Activated CD4-positive, alpha-beta T cell treated with anti-CD3 and anti-CD28 coated beads for 36 hours (primary cell): ENCODE measurements at places on chromosomes 4 and X.

- DNase-seq: no peak
Measured at GRCh38 chrX:46015653-46016052, 529.6 kb downstream of the ZNF674 start.

- DNase-seq: no peak
Measured at GRCh38 chr4:90766837-90767236, 639.6 kb downstream of the CCSER1 start.

GRCh38 chr4:81981218-81981617, 392.6 kb downstream of the HNRNPD start:
- DNase-seq: no peak

GRCh38 chr4:130335417-130336194, 1239.7 kb downstream of the C4orf33 start:
- no peak for DNase-seq

GRCh38 chr4:118865091-118865708, 23.5 kb upstream of the SYNPO2 start:
- peak; percentile 23 for DNase-seq

GRCh38 chr4:186404562-186405134, 138.7 kb downstream of the F11 start:
- no peak for DNase-seq

GRCh38 chrX:130330706-130331105, 9.0 kb upstream of the SLC25A14 start:
- DNase-seq: peak; percentile 66

- DNase-seq: no peak
Measured at GRCh38 chr4:152960082-152960481, 24.0 kb downstream of the FHDC1 start.

GRCh38 chrX:53997724-53998123, 46.5 kb downstream of the PHF8 start:
- DNase-seq: no peak

GRCh38 chr4:184932343-184932742, 85.9 kb upstream of the HELT start:
- DNase-seq: no peak

- no peak for DNase-seq
Measured at GRCh38 chr4:145195167-145195952, 15.0 kb upstream of the OTUD4 start.

GRCh38 chr4:48909697-48910096, 3.1 kb upstream of the OCIAD2 start:
- peak; percentile 87 for DNase-seq

- DNase-seq: no peak
Measured at GRCh38 chrX:66863721-66864120, 224.8 kb upstream of the EDA2R start.

DNA sequence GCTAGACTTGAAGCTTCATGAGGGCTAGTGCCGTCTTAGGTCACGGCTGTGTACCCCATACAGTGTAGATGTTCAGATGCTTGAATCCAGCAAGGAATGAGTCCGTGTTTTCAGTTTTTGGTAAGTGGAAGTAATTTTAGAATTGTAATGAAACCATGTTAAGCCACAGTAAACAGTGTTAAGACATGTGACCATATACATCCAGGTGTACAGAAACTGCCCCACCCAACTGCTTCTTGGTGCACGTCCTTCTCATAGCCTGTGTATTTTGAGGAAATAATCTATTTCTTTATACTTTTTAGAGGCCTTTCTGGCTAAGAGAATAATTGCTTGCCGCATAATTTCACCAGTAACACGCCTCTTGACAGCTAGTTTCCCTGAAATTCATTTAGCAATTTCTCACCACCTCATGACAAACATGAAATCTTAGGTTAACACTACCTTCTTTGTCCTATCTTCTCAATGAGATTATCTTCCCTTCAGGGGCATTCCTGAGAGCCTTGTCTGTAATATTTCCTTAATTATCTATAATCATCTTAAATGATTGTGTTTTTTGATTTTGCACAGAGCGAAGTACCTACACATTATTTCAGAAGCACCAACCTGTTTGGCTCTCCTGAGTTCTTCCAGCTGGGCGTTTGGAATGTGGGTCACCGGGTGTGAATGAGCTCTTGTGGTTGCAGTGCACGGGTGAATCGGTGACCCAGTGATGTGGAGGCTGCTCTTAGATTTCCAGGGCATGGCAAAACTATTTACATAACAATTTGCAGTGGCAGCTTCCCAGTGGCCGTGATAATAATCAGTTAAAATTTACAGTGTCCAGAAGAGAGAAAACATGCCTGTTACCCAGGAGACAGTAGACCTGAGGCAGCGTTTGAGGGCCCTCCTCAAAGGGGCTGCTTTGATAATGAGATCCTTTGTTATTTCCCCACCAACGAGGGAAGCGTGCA, 50.2 kb upstream of the TADA2B start:
- no peak for DNase-seq

DNA sequence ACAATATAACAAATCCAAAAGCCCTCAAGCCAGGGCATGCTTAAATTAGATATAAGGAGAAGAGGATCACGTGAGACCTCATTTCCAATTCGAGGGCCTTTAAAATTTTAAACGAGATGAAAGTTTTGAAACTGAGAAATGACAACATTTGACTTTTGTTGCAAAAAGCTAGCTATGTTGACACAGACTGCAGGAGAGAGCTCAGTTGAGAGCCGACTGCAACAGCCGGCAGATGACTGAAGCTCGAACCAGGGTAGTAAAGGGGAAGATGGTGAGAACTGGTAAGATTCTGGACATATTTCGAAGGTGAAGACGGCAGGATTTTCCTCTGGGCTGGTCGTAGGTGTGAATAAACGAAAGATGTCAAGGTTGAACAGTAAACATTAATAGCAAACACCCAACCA, 773 bp downstream of the PRMT9 start:
- peak; percentile 39 for DNase-seq

- no peak for DNase-seq
Measured at GRCh38 chrX:121958886-121959285, 911.5 kb downstream of the GLUD2 start.
